ENCODE measurements at places on chromosomes 12 and 14.

GRCh38 chr14:55843718-55844403 is 263.9 kb downstream of the KTN1 start:
- DNase-seq, result no peak

- no peak for DNase-seq
Measured at GRCh38 chr14:63877550-63877939, 24.7 kb downstream of the SYNE2 start.

DNA sequence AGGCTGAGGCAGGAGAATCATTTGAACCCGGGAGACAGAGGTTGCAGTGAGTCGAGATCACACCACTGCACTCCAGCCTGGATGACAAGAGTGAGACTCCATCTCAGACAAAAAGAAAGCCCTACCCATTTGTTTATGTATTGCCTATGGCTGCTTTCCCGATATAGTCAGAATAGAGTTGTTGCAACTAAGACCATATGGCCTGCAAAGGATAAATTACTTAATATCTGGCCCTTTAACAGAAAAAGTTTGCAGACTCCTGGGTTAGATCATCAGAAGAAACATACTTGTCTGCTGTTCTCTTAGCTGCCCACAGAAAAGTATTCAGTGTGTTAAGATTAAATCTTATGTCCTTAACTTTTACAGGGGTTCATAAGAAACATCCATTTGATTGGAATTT is 122.4 kb upstream of the VASH1 start:
- no peak for DNase-seq

DNA sequence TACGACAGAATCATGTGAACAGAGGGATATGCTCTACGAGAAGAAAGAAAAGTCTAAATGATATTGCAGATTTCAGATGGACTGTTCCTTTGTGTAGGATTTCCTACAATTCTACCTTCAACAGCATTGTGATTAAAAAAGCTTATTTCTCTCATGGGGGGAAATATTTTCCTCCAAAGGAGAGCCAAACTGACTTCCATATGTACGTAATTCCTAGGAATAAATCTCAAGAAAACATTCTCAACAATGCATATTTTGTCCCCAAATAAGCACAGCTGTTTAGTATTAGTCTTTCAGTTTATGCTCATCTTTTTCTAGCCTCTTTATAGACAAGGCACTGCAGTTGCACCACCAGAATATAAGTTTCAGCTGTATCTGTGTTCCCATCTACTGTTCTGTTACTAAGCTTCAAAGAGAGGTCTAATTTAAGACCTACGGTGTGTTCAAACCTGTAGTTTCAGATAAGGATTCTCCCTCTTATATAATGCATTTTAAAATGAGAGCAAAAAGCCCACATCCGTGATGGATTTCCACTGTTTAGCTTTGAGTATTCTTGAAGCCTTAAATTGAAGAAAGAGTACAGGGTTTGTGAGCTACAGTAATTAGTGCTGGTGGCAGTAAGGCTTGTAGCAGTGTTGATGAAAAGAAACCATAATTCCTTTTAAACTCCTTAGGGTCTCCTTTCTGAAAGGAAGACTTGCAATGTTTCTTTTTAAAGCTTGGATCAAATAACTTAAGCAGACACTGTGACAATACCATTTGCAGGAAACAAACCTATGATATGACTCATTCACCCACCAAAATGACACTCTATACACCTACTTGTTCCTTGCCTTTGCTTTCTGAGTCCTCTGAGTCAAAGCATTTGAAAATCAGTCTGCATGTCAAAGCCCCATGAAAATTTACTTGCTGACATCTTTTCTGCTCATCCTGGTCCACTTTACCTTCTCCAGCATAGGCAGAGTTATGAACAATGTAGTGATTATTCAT is 754.1 kb downstream of the NOVA1 start:
- no peak for DNase-seq

GRCh38 chr12:43132291-43132690 is 419.7 kb downstream of the ADAMTS20 start:
- no peak for DNase-seq

- DNase-seq, result no peak
Measured at GRCh38 chr12:127516467-127516866, 750.5 kb upstream of the TMEM132C start.

- DNase-seq, result no peak
Measured at GRCh38 chr14:61533513-61534255, 161.6 kb upstream of the HIF1A start.

DNA sequence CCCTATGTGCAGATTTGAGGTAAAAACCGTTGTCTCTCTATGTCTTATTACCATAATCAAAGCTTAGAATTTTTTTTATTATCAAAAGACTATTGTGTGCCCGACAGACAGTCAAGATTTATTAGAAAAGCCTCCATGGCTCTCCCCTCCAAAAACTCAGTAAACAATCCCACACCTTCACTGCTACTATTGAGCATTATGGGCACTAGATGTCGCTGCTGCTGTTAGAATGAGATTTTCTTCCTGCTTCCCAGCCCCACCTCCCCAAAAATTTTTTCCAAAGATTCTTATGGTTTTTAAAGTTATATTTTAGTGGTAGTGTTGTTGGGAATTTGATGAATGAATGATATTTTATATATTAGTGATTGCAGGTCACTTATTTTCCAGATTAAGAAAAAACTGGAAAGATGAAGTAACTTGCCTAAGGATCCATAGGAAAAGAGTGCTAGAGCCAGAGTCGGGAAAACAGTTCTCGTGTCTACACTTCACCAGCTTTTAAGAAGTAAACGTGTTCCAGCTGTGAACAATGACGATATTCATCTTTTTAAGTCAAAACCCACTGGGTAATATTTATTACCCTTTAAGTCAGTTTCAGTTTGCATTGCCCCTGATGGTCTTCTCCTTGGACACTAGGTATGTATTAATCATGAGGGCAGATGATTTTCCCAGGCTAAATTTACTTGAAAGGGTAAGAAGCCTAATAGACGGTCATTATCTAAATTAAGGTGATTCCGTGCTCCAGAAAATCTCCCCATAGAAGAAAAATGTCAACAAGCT is 12.2 kb upstream of the FOXG1 start:
- no peak for DNase-seq

DNA sequence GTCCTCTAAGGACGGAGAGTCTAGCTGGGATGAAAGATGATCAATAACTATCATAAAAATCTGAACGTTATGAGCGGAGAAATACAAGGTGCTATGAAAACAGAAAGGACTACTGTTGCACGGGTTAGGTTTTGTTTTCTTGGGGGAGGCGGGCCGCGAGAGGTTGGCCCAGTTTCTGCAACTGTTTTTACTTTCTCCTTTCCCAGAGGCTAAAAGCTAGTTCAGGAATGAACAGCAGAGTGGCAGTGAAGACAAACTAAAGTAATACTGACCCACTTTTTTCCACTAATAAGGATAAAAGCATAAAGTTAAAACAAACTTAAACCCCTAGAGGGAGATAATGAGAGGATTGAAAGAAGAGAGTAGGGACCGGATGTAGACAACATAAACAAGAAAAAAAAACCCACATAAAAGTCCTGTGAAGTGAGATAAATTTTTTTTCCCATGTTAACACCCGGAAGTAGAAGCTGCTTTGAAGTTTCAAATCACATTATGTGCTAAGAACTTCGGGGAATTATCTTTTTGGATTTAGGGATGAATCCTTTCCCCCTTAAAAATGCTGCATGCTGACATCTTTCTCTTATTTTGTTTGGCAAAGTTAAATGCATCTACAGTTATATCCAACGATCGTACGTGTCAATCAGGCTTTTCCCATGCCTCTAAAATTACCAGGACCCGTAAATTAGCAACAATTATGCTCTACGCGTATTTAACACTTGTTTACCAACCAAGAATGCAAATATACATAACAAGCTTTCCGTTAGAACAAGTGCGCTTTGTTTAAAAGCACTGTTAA is 1.0 kb upstream of the CDK17 start:
- no peak for DNase-seq

DNA sequence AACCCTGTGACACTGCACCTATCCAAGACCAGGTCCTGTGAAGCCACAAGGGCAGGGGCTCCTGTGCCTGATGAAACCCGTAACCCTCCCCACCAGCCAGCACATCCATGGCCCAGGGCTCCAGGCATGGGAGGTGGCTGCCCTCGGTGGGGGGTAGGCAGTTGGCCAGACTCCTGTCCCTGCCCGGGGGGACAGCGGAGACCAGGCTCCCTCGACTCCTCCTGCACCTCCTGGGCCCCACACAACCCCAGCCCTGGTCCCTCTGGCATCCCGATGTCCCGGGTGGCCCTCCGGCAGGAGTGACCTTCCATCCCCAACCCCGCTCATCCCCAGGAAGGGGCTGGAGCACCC is 11.4 kb downstream of the AKT1 start:
- DNase-seq, result no peak

DNA sequence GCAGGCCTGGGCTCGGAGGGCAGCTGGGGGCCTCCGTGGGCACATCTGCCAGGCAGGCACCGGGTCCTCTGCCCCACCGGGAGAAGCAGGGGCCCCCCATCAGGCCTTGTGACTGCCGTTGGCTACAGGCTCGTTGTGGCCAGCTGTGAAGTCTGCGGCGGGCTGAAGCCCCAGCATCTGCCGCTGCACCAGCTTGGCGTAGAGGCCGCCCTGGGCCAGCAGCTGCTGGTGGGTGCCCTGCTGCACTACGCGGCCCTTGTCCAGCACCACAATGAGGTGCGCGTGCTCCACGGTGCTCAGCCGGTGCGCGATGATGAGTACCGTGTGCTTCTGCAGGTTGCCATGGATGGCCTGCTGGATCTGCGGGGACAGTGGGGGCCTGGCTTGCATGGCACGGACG is 33.9 kb upstream of the VPS37B start:
- no peak for DNase-seq

- no peak for DNase-seq
Measured at GRCh38 chr12:1834186-1834925, 14.0 kb downstream of the LRTM2 start.

GRCh38 chr14:53841109-53842099 is 115.2 kb downstream of the BMP4 start:
- DNase-seq, result no peak

GRCh38 chr12:587132-588023 is 75.9 kb downstream of the NINJ2 start:
- DNase-seq, result no peak

DNA sequence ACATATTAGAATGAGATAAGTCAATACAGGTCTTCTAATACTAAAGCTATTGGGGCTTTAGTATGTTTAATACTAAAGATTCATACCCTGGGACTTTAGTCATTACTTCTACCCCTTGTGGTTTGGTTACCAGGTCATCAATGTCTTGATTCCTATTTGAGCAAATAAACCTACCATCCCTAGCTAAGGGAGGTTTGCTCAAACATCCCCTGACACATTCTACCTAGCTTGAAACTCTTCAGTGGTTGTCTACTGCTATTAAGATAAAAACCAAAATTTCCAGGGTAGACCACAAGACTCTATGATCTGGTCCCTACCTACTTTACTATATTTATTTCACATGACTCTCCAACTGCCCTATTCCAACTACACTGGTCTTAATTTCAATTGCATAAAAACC is 7.3 kb upstream of the C2CD5 start:
- no peak for DNase-seq

DNA sequence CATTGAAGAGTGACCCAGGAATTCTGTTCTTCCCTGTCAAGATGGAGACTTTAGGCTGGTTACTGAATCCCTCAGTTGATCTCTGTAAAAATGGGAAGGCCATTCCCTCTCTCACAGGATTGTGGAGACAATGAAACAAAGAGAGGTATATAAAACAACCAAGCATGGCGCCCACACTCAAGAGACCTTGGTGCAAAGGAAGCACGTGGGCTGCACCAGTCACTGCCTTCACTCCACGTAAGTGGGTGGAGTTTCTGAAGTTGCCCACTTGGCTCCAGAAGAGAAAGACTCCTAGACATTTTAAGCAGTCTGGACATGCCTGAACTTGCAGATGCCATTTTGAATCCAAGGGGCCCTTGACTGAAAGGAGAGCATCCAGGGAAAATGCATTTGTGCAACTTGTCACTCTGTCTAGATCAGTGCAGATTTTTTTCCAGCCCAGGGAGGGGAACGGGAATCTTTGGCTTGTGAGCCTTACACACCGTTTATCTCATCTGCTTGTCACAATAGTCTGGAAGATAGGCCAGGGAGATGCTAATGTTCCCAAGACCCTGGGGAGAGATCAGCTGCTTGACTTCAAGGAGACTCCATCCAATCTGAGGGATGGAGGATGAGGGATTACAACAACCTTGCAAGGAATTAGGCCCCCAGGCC is 96.9 kb upstream of the TBX3 start:
- no peak for DNase-seq

- no peak for DNase-seq
Measured at GRCh38 chr12:131403676-131404075, 307.2 kb upstream of the SFSWAP start.

- DNase-seq, result no peak
Measured at GRCh38 chr12:106766393-106766826, 8.1 kb upstream of the RIC8B start.

- peak; percentile 5 for DNase-seq
Measured at GRCh38 chr14:71399057-71399487, 491.8 kb downstream of the PCNX1 start.

Data from GM12891 (cell line).